NCI-H1048 (cell line): ENCODE measurements at places on chromosomes 11 and 22.

DNA sequence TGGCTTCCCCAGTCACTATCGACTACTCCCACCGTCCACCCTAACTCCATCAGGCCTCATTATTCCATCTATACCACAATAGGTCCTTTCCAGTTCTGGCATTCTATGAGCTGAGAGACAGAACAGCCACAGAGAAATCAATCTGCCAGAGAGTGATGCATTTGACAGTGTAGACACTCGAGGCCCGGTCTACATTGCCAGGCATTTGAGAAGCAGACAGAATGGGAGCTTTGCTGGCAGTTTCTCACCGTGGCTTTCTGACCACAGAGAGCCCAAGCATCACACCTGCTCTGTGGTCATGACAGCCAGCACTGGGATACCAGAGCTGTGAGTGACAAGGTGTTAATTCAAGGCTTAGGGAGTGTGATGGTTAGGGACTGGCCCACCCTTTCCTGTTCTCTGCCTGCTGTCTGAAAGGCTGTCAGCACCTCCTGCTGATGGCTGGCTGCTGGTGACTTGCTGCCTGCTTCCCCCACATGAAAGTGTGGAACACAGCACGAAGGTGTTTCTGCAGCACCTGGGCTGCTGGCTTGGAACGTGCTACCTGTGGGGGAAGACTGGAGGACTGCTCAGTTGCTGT, 137.8 kb downstream of the KIRREL3 start:
- DNase-seq = no peak

DNA sequence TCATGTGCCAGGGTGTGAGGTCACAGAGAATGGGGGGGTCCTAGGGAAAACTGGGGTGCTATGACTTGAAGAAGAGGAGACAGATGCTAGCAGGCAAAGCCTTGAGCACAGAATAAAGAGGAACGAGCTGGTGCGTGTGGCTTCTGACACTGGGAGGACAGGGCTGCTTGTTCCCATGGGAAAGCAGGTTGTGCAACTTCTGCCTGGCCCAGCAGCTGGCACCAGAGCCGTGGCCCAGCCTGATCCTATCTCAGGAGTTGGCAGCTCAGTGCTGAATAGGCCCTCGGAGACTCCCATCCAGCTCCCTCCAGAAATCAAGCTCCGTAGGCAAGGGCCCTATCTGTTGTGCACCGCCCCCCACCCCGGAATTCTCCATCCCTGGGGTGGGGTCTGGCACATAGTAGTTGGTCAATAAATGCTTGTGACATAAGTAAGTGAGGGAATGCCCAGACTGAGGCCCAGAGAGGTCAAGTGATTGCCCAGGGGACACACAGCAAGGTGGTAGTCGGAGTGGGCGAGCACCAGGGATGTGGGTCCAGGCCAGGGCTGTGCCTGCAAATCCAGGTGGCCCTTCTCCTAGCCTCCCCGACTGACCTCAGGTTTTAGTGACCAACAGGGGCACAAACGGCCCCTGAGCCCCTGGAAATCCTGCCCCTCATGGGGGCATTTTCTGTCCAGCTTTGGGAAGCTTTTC, 19.5 kb upstream of the FADD start:
- no peak for DNase-seq

DNA sequence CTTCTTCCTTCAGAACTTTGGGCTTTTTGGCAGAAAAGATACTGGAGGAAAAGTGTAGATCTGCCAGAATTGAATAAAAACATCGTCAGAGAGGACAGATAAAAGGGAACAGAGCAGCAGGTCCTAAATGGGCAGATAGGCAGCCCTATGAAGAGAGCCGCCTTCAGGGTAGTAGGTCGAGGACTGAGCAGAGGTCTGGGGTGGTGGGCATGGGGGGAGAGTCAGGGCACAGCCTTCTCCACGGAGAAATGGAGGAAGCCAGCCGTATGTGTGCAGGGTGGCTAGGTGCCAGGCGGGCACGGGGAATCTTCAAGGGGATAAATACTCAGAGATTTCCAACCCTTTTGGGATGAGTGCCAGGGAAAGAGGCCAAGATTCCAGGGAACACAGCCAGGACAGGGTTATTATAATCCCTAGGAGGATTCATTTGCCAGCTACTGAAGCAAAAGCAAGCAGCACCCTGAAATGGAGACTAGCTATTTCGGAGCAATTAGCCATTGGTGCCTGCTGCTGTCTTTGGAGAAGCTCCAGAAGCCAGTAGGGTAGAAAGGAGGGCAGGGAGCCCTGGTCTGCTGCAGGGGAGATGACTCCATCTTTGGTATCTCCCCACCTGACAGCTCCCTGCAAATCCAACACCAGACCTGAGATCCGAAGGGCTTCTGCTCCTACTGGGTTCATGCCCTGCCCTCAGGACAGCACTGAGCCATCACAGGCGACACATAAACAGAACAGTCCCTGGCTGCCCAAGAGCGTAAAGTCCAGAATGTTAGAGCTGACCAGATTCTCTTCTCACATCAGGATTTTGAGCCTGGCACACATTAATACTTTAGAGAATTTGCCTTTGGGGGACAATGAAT, 174.5 kb upstream of the NTM start:
- no peak for DNase-seq

- no peak for DNase-seq
Observed at GRCh38 chr11:2787816-2788167, 88.0 kb upstream of the KCNQ1OT1 start.

DNA sequence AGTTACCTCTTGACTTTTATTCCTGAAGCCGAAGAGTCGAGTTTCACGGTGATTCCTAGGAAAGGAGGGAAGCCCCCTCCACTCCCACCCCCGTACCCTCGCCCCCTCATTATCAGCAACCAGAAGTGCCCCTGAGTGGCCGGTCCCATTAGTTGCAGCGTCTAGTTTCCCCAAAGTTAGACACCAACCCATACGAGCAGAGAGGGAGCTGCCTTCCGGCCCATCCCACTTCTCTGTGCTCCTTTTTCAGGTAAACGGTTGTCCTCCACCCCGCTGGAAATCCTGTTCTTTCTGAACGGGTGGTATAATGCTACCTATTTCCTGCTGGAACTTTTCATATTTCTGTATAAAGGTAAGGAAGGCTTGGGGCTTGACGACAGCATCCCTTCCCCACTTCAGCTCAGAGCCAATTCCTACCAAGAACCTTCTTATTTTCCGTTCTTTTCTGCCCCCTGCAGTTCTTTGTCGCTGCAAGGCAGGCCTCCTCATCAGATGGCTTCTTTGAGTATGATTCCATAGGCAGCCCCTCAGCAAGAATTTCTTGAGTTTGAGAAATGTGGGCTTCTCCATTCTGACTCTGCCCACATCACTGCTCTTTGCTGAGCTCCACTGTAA, 701 bp downstream of the TMEM216 start:
- DNase-seq = no peak

GRCh38 chr22:25637032-25637431, 72.6 kb downstream of the GRK3 start:
- DNase-seq = no peak

GRCh38 chr11:2655834-2656622, 43.8 kb downstream of the KCNQ1OT1 start:
- DNase-seq = no peak

DNA sequence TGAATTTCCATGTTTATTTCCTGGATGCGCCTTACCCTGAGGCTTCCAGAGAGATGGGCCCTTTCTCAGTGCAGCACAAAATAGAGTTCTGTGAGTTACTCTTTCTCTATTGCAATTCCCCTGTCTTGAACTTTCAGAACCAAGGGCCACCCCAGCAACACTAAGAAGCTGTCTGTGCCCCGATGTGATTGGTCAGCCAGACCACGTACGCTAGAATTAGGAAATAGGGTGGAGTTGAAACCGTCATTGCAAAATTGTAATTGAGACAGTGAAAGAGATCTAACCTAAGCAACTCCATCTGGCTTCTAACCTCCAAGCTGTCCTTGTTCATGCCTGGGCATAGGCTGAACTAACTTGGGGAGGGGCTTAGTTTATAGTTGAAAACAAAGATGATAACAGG, 981.3 kb downstream of the OPCML start:
- DNase-seq = no peak

GRCh38 chr11:124791626-124792341, 8.4 kb downstream of the MSANTD2 start:
- DNase-seq = no peak

DNA sequence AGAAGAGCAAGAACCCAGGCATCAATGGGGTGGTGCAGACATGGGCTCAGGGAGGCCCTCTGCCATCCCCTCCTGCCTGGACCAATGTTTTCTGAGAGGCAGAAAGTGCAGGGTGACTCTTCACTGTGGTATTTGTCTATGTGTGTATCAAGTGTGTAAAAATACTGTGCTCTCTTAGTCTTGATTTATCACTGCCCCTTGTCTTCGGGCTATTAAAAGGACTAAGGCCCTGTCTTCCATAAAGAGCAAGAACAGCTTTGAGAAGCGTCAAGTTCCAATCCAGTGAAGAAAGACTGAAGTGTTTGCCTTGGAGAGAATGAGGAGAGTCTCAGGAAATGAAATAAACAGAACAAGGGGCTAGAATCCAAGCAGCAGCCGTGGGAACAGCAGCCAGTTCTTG, 14.4 kb downstream of the PRSS23 start:
- DNase-seq = no peak

GRCh38 chr22:47548953-47549740, 786.7 kb downstream of the TBC1D22A start:
- no peak for DNase-seq

DNA sequence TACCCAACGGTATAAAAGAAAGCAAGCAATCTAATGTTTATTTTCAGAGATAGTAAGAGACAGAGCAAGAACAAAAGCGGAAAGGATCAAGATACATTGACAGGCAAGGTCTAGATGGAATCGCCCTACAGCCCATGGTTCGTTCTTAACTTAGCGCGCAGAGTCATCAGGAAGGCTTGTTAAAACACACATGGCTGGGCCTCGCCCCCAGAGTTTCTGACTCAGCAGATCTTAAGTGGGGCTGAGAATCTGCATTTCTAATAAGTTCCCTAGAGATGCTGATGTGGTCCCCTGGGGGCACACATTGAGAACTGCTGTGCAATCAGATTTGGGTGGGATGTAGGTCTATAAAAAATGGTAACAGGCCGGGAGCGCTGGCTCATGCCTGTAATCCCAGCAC, 35.8 kb upstream of the CHRM4 start:
- DNase-seq = no peak

DNA sequence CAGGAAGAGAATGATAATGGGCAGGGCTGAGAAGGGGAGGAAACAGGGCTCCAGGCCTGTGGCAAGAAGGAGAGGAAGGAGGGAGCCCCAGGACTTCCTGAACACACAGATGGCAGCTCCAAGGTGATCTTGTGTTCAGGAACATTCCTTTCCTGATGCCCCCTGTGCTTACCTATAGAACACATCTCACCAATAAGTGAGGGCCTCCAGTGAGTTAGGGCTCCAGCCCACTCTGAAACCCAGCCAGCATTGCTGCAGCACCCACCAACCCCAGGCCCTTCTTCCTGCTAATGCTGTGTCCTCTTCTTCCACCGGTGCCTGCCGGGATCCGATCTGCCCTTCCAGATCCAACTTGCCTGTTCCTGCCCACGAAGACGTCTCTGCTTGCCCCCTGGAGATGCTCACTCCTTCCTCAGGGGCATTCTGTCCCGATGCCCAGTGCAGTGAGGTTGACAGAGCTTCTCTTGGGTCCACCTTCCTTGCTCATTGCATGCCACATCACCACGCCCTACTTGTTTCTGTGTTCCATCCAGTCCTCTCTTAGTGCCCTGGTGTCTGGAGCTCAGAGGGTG, 17.4 kb downstream of the ANKK1 start:
- no peak for DNase-seq

GRCh38 chr22:42313804-42314581, 43.5 kb upstream of the TCF20 start:
- DNase-seq = no peak

GRCh38 chr22:36160499-36160942, at the start of gene APOL3:
Gene APOL3, minus strand, starts transcription at chr22:36160755. Its CDS starts 11,700 bp downstream, at chr22:36149055.
- no peak for DNase-seq

- DNase-seq = no peak
Observed at GRCh38 chr11:45995342-45995734, 72.9 kb downstream of the LARGE2 start.

GRCh38 chr11:118928870-118929500, 3.3 kb upstream of the BCL9L start:
- no peak for DNase-seq

DNA sequence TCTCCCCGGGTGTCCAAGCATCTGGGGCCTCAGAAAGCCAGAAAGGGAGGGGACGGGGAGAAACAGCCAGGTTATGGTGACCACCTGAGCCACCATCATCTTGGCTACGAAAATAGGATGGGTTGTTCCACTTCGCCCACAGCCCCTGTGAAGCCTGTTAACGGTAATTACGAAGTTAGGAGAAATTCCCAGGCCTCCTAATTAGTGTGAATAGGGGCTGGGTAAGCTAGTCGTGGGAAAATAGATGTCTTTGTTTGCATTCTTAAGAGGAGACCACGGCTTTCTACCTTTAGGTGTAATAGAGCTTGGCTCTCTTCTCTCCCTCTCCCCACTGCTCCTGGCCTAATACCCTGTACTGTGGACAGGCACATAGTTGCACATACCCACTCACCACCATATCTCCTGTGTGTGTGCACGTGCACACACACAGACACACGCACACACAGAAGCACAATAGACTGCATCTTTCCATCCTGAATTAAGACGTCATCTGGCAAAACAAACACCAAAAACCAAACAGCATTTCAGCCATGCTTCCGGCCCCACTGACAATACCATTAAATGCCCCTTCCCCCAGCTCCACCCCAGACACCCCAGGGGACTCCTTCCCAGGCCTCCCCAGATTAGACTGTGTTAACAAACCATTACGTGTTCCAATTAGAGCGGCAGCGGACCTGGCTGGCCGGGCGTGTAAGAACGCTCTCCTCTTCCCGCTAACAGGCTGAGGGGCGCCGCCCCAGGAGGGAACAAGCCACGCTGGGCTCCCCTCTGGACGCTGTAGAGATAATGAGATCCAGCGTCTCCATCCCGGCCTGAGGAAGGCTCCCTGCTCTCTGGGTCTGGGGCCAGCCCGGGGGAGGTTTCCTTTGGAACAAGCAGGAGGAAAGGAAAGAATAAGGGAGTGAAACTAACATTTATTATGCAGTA, 72.8 kb downstream of the TP53I11 start:
- no peak for DNase-seq

DNA sequence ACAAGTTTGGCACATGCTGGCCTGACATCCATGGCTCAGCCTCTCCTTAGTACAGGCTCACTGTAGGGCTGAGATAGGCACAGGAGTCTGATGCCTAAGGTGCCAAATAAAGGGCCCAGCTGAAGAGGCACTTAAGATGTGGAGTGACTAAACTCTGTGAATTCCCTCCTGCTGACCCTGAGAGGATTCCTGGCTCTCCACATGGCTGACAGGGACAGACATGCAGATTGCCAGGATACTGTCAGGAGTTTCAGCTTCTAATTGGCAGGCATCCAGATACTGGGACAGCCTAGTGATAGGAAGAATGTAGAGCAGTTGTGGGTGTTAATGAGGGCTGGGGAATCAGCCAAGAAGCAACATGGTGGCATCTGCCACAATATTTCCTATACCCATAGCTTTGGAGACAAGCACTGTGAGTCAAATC, 558.7 kb downstream of the INSC start:
- no peak for DNase-seq

- DNase-seq = no peak
Observed at GRCh38 chr11:25218036-25218435, 721.2 kb downstream of the LUZP2 start.

- no peak for DNase-seq
Observed at GRCh38 chr11:80441821-80442220, 1001.0 kb upstream of the TENM4 start.

- no peak for DNase-seq
Observed at GRCh38 chr11:81004576-81004975, 1563.7 kb upstream of the TENM4 start.
